Keratinocyte (primary cell): ENCODE measurements at places on chromosomes 6 and 20.
A peak's percentile ranks its signal among the peaks of the same experiment; 100 is the strongest.

DNA sequence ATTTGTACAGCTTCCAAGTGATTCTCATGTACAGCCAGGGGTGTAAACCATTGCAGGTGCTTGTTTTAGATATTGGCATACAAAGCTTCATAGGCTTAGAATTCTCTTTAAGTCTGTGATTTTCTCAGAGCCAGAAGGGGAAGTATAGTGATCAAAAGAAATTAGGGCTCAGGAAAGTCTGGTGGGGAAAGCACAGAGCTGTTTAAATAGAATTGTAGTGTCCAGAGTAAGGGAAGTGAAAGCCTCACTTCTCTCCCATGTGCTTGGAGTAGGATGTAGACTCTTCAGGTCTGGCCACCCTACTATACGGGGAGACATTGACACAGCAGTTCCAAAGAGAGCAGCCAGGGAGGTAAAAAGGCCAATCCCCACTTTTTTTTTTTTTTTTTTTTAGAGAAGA, 10.4 kb downstream of the GCNT2 start:
- no peak for DNase-seq

GRCh38 chr6:29532320-29532951, 27.1 kb downstream of the UBD start:
- no peak for DNase-seq

DNA sequence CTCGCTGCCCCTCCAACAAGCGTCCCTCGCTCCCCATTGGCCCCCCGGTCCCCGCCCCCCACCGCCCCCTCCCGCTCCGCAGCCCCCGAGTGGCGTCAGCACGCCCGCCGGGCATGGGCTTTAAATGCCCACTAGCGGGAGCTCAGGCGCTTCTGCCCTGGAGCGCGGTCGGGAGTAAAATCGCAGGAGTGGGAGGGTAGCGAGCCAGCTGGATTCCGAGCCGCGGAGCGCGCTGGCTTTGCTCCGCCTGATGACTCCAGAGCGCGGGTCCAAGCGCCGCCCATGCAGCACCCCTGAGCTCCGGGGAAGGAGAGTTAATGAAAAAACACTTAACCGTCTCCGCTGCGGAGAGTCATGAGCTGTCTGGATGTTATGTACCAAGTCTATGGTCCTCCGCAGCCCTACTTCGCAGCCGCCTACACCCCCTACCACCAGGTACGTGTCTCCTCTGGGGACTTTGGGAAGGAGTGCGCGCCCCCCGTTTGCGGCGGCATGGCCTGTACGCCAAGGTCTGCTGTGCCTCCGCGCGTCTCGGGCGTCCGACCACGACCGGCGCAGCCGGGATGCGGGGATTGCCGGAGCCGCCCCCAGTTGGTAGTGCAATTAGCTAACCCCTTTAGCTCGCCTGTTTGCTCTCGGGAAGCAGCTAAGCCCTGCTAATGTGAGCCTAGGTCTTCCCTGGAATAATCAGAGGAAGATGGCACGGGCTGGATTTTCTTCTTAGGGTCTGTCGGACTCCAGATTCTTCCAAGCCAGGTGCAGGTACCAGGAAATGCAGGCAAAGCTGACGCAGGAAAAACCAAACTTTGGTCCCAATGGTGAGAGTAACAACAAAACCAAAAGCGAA, at the start of gene VGLL2:
Gene VGLL2 (plus strand): TSS at position 149 of the 847 bp plus-strand sequence. CDS start 206 bp downstream, at position 355.
- DNase-seq: no peak

DNA sequence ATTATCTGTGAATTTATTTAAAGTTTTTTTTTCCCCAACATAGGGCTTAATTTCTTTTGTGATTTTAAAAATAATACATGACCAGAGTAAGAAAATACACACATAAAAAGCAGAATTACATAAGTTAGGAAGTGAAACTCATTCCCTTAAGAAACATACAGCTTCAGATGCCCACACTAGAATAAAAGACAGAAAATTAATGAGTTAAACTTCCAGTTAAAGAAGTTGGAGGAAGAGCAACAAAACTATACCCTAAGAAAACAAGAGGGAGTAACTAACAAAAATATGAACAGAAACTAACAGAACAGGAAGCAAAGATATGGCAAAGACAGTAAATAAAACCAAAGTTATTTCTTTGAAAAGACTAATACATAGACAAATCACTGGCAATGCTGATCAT, 107.6 kb upstream of the CEP85L start:
- DNase-seq: no peak

DNA sequence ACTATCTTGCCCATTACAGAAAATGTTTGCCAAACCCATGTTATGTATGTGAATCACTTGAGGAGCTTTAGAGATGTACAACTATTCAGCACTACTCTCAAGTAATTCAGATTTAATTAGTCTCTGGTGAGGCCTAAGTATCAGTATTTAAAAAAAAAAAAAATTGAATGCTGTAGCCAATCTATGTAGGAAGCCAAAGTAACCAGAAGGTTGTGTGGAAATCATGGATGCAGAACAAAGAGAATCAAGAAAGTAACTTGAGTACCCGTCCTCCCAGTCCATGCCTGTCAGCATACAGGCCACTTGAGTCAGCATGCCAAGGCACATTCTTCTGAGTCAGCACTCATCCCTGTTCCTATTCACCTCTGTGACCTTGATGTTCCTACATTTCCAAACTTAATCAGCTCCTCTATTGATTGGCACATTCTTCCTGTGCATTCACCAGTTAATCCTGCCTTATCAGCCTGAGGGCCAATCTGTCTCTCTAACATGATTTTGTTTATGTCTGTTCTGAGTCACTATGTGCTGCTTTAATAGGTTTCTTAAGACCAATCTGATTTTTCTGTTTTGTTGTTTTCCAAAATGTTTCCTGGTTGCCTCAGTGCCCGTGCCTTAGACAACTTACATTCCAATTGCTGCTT, 165.6 kb downstream of the KCNQ5 start:
- DNase-seq: peak; percentile 97

DNA sequence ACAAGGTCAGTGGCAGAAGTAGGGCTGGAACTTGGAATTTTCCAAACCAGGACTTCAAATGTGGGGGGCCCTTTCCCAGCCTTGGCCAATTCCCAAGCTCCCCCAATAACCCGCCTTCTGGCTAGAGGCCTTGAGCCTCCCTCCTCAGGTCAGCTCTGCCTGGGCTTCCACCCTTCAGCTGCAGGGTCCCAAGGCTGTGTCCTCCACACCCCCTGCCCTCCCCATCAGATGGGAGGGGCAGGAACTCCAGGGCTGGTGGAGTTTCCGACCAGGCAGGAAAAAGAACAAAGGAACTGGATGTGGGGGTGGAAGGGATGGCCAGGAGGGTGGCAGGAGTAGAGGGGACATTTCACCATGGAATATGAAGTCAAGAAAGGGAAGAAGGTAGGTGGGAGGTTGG, at the start of gene CCM2L:
Gene CCM2L (plus strand): TSS at position 338 of the 400 bp plus-strand sequence. CDS start 17 bp downstream, at position 355.
- no peak for DNase-seq

- no peak for DNase-seq
These were observed 766.0 kb downstream of the KIF16B start for GRCh38 chr20:15807271-15807670.

DNA sequence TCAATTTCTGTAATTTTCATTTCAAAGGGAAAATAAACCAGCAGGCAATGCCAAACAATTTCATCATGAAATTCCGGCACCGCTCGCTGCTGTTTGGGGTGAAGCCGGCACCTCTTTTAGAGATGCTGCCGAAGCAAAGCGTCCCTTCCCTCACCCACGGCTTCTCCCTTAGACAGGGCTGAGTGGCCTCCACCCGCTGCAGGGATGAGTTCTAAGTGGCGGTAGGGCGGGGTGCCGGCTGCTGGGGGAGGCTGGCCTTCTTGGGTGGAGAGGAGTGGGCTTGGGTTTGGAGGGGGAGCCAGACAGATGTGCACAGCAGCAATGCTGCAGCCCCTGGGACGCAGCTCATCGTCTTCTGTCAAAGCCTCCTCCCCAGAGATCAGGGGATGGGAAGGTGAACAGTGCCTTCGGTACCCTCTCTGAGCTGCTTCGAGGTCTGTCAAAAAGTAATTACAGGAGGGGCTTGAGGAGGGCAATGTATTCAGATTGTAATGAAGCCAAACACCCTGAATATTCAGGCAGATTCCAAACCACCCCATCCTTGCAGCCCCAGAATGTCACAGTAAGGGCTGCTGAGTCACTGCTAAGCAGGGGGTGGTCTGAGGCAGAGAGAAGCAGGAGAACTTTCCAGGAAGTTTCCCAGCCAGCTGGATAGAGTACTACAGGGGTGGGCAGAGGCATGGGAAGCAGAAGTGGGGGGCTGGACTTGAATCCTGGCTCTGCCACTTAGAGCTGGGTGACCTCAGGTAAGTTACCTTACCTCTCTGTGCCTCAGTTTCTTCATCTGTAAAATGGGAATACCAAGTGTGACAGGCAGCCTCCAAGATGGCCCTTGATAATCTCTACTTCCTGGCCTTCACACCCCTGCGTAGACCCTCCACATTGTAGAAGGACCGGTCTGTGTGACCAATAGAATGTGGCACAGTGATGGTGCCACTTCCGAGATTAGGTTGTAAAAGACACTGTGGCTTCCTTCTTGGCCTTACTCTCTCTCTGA, 96.6 kb downstream of the SULF2 start:
- DNase-seq: no peak

DNA sequence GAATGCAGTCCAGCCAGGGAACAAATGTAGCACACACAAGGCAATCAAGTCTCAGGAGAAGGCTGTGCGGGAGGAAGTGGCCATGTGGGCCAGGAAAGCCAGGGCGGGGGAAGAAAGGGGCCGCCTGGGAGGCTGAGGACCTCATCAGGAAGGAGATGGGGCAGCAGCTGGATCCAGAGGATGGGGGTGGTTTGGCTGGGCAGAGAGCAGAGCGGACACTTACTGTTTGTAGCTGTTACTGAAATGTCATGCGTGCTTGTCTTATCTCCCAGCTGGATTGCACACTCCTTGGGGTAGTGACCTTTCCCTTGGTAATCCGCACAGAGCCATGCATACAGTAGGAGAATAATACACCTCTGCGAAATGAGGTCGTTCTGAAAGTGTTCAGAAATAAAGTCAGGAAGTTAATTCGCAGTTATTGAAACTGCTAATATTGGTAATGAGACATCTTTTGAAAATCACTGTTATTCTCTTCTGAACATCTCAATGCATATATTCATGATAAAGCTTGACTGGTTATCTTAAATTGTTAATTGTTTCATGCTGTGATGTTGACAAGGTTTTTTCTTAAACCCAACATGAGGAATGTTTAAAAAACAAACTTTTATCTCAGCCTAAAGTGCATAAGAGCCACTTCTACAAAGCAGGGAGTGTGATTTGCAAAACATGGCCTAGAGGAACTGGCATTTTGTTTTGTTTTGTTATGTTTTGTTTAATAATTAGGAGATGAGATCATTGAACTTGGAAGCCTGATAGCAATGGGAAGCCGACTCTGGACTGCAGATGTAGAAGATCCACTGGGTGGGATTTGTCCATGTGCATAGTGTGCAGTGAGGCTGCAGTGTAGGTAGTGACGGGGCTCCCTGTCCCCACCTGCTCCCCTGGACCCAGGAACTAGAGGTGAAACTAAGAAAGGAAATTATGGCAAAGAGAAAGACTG, 18.0 kb upstream of the MAP3K4 start:
- DNase-seq: no peak

GRCh38 chr20:64139199-64140060, 24.8 kb upstream of the MYT1 start:
- no peak for DNase-seq

- no peak for DNase-seq
These were observed 29.2 kb downstream of the FRMD1 start for GRCh38 chr6:168049706-168050224.

DNA sequence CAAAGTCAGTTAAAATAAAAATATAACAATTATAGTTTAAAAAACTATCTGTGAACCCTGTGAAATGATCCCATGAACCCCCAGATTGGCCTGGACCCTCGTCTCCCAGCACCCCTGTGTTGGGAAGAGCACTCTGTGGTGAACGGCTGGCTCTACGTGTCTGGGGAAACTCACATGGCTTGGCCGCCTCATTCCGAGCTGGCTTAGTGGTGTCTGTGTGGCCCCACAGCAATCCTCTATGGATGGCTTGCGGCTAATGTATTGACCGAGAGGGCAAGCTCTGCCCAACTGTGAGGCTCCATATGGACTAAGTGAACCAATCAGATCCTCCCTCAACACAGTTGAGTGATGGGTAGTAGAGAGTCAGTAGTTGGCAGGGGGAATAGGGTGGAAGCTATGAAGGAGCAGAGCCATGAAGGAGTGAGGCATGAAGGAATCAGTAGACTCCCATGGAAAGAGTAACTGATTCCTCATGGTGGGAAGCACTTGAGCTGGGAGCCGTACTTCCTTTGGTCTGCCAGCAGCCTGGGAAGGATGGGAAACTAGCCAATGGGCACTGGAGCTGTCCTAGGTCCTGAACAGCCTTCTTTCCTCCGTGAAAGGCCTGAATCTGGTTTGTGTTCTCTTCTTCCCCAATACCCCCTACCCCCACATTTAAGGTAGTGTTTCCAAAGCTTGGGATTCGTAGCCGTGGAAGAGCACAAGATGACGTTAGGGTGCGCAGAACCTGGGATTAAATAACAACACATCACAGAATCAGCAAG, 21.6 kb upstream of the ZNF831 start:
- no peak for DNase-seq

GRCh38 chr6:5606546-5606945, 345.2 kb downstream of the FARS2 start:
- no peak for DNase-seq

GRCh38 chr6:169498916-169499513, 202.8 kb downstream of the WDR27 start:
- no peak for DNase-seq

GRCh38 chr6:33914645-33915044, 110.8 kb upstream of the MLN start:
- no peak for DNase-seq

GRCh38 chr6:72810571-72811280, 188.9 kb downstream of the KCNQ5 start:
- DNase-seq: no peak
